C1 segment of cervical spinal cord (tissue), 14 donors: ENCODE measurements at places on chromosomes 12 and 14.

- no peak for DNase-seq
Observed at GRCh38 chr12:119052001-119052400, 70.7 kb downstream of the SRRM4 start.

DNA sequence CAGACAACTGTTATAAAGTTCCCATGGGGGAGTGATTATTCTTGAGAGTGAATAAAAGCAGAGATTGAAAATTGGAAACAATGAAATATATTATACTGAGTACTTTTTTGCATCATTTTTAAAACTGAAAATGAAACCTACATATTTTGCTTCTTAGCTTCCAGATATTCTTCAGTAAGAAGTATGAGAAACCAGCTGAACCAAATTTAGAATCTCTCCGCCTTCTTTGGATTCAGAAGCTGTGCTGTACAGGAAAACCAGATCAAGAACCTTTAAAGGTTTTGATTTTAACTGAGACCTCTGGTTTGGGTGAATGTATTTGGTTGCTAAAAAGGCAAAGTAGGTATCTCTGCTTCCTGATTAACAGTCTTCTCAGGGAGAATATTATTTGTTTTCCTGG is 109.4 kb downstream of the AKAP6 start:
- DNase-seq, result no peak

DNA sequence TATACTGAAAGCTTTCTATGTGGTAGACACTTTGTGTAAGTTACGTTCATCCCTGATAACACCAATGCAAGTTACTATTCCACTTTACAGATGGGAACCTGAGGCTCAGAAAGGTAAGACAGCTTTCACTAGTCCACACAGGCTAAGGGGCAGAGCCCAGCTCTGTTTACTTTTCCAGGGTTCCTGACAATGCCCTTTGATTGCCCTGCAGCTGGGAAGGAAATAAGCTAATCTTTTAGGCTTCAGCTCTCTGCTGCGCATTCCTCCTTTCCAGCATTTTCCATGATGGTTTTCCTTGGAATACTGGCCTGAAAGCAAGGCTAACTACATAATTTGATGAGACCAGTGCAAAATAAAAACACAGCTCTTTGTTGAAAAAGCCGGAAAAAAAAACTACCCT is 185.7 kb upstream of the BTG1 start:
- DNase-seq, result no peak

- no peak for DNase-seq
Observed at GRCh38 chr12:55001198-55001868, 16.8 kb upstream of the TESPA1 start.

GRCh38 chr12:102911320-102911719 is 5.7 kb downstream of the PAH start:
- no peak for DNase-seq

DNA sequence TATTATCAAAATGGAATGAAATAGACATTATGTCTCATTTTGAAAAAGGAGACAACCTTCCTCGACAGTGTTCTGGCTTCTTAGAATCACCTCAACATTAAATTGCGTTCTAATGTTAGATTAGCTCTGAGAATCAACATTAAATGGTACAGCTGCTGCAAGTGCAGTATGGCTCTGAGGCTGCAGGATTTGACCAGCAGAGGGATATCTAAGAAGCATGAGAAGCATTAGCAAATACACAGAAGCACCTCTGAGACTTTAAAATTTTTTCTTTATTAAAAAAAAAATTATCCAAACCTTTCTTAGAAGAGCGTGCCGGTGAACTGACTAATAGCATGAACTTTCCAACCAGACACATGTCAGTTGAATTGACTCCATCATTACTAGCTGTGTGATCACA is 253.4 kb upstream of the LRIG3 start:
- no peak for DNase-seq

DNA sequence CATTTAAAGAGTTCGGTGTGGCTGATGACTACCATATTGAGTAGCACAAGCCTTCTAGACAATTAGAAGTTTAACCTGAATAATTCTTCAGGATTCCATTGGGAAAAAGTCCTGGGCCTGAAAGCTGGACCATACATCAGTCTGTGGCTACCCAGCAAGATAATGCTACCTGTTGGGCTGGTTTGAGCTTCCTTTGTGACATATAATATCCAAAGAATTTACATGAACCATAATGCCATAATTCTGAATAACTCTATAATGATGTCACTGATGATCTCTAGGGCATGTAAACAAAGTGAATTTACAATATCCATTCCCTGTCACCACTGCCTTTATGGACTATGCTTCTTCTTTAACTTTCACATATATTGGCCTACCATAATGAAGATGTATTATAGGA is 3.8 kb upstream of the YBX3 start:
- DNase-seq, result no peak

- no peak for DNase-seq
Observed at GRCh38 chr14:61494018-61494417, 172.6 kb downstream of the PRKCH start.

GRCh38 chr12:74945771-74946198 is 263.9 kb downstream of the KCNC2 start:
- no peak for DNase-seq

- DNase-seq, result peak; percentile 7
Observed at GRCh38 chr12:7130701-7131501, 730 bp downstream of the CLSTN3 start.

- DNase-seq, result no peak
Observed at GRCh38 chr14:22802860-22803686, 12.2 kb downstream of the SLC7A7 start.

DNA sequence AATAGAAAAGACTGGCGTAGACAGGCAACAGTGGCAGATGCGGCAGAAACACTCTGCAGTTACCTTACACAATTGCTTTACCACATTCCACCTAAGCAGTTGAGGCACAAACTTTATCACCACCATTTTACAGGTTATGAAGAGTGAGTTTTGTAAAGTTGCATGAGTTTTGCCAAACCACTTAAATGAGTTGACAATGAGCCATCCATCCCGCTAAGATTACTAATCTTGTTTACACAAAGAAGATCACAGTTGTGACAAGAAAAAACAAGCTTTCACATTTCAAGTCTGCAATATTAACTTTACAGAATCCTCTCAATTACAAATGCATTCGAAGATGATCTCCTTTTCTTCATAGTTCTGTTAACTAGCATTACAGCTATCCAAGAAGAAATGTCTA is 1.8 kb downstream of the TMCC3 start:
- no peak for DNase-seq

- DNase-seq, result no peak
Observed at GRCh38 chr12:112759786-112760185, 31.8 kb upstream of the RPH3A start.

DNA sequence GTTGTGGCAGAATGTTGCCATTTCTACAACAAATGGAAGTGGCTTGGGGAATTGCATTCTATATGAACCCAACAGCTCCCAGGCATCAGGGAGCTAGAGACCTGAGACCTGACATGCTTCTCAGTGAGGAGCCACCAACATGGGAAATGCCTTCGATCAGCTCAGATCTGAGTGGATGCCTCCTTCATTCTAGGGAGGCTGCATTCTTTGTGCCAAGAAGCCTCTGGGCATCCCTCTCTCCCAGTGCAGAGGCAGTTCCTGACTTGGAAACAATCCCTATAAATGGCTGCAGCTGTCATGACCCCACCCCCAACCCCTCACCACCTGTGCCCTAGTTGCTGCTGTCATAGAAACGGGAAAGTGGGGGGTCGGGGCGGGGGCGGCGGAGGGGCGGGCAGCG is 196.3 kb downstream of the PPM1H start:
- no peak for DNase-seq

- DNase-seq, result peak; percentile 5
Observed at GRCh38 chr14:93456356-93456755, 25.6 kb downstream of the UNC79 start.

- DNase-seq, result peak; percentile 91
Observed at GRCh38 chr12:98503592-98504367, 11.6 kb upstream of the TMPO start.

- DNase-seq, result no peak
Observed at GRCh38 chr14:59160506-59160905, 28.0 kb upstream of the DAAM1 start.

GRCh38 chr14:65131301-65131701 is 29.0 kb upstream of the MAX start:
- no peak for DNase-seq

DNA sequence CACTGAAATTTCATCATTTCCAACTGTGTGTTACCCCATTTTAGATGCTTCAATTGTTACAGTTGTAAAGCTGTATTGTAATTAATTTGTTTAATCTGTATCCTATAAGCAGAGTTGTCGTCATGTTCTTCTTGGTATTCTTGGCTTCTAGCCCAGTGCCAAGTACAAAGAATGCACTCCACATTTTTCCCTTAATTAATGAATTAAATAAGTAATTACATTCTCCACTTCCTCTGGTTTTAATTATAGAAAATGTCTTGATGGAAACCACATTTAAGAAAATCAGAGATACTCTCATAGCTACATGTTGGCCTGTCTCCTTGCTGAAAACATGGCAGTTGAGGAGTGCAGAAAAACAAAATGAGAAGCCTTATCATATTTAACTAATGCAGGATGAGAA is 746 bp downstream of the DNAI7 start:
- DNase-seq, result no peak

- DNase-seq, result no peak
Observed at GRCh38 chr14:92560106-92560865, 46.7 kb downstream of the RIN3 start.

GRCh38 chr12:6206327-6206726 is 6.1 kb downstream of the CD9 start:
- DNase-seq, result no peak

- no peak for DNase-seq
Observed at GRCh38 chr12:43937947-43938346, 102.1 kb downstream of the TMEM117 start.

GRCh38 chr14:58274881-58275280 is 23.5 kb upstream of the ARID4A start:
- DNase-seq, result no peak

GRCh38 chr14:64910847-64911495 is 3.3 kb upstream of the CHURC1 start:
- DNase-seq, result no peak

- no peak for DNase-seq
Observed at GRCh38 chr14:32014057-32014456, 63.0 kb upstream of the ARHGAP5 start.

- no peak for DNase-seq
Observed at GRCh38 chr14:55518391-55518790, 61.6 kb upstream of the KTN1 start.

DNA sequence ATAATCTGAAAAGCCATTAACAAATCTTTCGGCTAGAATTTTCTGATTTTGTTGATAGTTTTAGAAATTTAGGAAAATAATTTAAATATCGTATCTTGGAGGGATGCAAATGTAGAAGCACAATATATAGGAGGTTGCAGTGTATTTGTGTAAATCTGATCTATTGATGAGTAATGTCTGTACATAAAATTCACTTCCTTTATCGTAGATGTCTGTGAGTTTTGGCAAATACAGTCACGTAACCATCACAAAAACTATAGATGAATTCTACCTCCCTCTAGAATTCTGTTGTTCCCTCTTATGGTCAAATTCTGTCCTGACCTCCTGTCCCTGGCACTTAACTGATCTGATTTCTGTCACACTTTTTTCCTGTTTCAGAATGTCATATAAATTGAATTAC is 151.8 kb downstream of the FUT8 start:
- DNase-seq, result no peak

DNA sequence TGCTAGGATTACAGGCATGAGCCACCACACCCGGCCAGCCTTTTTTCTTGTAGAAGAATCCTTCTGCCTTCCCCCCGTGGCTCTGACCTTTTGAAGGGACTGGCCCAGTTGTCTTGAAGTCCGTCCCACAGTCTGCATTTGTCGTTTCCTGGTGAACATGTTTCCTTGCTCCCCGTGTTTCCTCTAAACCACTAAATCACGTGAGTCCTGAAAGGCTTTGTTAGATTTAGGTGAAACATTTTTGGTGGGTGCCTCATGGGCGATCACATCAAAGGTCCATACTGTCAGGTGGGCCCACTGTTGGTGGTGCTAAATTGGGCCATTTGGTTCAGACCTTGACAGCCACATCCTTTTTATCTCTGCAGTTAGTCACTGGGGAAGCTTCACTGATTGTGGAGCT is 26.3 kb downstream of the MLXIP start:
- no peak for DNase-seq

- no peak for DNase-seq
Observed at GRCh38 chr14:74141703-74142102, 56.9 kb downstream of the LIN52 start.

GRCh38 chr14:66939409-66939808 is 249.8 kb upstream of the GARIN2 start:
- no peak for DNase-seq

DNA sequence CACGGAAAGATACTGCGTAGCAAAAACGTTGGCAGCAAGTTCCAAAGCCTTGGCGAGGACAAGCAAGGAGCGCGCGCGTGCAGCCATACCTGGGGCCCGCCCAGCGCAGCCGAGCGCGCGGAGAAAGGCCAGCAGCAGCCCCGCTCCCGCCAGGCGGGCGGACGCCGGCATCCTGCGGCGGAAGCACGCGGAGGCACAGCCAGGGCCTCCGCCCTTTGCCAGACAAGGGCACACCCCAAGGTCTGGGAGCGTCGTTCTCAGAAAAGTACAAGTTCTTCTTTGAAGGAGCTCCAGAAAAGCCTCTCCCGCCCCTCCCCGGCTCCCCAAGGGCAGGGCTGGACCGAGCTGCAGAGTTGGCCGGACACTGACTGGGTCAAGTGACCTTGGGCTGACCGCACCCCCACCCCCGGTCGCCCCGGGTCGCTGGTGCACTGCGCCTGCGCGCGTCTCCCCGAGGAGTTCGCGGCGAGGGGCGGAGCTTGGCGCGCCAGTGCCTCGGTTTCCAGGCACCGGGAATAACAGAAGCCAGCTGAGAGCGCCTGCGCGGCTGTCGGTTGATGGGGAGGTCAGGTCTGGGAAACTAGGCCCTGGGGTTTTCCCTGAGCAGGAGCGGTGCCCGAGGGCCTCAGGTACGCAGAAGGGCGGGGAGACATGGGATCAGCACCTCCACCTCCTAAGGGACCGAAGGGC is at the start of gene ZC2HC1C:
ZC2HC1C (plus strand) TSS at position 521 of the 690 bp plus-strand sequence. CDS start 933 bp downstream, outside the sequence.
- DNase-seq, result peak; percentile 94

- no peak for DNase-seq
Observed at GRCh38 chr12:72031066-72031465, 92.4 kb downstream of the TPH2 start.

GRCh38 chr14:28754209-28754985 is 12.2 kb upstream of the FOXG1 start:
- no peak for DNase-seq
